ENCODE measurements at places on chromosomes 4 and X.

DNA sequence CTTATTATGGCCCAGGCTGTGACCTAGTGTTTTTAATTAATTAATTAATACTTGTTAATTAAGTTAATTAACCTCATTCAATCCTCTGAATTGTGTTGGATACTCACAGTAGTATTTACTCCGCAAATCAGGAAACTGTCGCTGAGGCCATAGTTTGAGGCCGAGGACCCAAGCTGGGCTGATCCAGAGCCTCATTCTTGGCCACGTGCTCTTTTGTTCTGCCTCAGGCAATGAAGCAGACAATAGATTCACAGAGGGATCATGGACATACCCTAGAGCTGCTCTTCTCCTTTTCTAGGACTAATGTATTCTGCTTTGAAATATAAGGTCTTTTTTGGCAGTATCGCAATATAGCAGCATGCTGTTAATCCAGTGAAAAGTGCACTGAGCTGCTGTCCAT, 24.0 kb upstream of the SNCA start:
- no peak for DNase-seq

DNA sequence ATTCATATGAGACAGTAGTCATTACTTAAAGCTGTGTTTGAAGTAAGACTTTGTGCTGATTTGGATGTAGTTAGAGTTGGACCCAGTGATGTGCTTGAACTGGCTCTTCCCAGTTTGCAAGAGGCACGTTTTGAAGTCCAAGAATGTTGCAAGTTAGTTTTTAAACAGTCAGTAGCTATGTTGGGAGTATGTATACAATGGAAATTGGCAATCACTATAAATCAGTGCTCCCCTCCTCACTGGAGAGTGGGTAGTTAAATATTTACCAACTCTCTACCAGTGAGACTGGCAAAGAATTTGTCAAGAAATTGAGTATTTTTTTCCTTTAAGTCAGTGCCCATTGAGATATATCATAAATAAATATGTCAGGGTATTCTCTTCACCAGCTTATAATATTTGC, 191.9 kb upstream of the SPRY1 start:
- no peak for DNase-seq

- DNase-seq: no peak
These were observed 41.9 kb downstream of the UBA6 start for GRCh38 chr4:67659065-67659464.

- no peak for DNase-seq
These were observed 53.1 kb downstream of the FANCB start for GRCh38 chrX:14819769-14820168.

DNA sequence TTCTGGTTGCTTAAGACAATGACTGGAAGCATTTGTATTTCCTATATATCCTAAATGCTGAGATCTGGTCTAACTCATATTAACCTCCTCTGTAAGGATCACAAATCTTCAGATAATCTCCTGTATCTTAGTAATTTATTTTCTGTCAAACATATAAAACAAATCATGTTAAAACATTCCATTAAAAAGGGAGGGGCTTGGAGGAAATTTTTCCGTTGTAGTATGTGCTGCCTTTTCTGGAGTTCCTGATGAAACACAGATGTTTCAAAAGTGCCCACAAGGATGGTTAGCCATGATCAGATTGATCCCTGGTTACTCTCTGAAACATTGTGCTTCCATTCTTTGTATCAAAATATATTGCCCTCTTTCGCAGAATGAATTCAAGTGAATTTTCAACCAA, 182.1 kb downstream of the TENM3 start:
- DNase-seq: no peak

GRCh38 chrX:119887721-119888425, 7.8 kb upstream of the AKAP14 start:
- peak; percentile 63 for DNase-seq

- peak; percentile 75 for DNase-seq
These were observed at the start of gene MSL3 for GRCh38 chrX:11757719-11758399. MSL3 (plus strand) TSS chrX:11758237; CDS start chrX:11758264, 27 bp downstream.

DNA sequence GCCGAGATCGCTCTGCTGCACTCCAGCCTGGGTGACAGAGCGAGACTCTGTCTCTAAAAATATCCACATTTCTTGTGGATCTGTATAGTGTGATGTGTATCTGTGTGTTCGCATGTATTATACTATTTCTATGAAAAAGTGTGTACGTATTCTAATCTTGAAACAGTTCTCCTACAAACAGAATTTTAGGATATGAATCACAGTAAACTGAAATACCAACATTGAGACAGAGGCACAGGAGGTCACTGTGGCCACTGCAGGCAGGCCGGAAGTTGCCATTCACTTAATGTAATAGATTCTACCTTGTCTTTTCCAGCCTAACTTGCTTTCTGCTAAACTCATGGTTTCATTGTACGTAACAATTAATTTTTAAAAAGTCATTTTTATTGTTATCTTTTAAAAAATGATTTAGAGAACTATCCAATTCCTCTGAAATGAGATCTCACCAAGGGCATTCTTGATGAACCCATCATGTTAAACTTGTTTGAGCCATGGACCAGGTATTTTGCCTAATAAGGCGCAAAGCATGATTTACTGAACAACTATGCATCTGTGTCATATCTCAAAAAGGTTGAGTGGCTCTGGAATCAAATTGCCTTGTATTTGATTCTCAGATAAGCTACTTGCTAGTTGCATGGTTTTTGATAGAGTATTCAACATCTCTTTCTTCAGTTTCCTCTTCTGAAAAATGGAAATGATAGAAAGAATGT, 154.9 kb upstream of the GYPA start:
- no peak for DNase-seq

- no peak for DNase-seq
These were observed 1153.0 kb downstream of the C4orf33 start for GRCh38 chr4:130249002-130249401.

GRCh38 chr4:8275548-8275910, 6.0 kb downstream of the HTRA3 start:
- no peak for DNase-seq

- DNase-seq: no peak
These were observed 116.4 kb downstream of the LARP7 start for GRCh38 chr4:112753333-112753732.

Data from GM10248 (cell line).